ENCODE measurements at places on chromosomes 6 and 20.

DNA sequence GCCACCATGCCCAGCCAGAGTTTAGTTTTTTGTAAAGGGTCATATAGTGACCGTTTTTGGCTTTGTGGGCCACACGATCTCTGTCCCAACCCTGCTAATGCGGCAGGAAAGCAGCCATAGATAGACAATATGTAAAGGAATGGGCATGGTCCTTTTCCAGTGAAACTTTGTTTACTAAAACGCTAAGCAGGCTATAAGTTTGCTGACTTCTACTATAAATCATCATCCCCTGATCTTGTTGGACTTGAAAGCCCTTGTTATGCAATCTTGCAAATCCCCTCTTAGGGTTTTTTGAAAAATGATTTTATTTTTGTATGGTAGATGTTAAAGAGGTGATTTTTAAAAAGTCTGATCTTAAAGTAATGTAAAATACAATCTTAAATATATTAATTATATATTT lies 63.6 kb downstream of the CBFA2T2 start:
- no peak for DNase-seq

- DNase-seq: no peak
Observed at GRCh38 chr20:33162753-33163152, 5.2 kb upstream of the BPIFA2 start.

- DNase-seq: no peak
Observed at GRCh38 chr20:41242807-41243206, 74.7 kb downstream of the ZHX3 start.

GRCh38 chr6:150426198-150426597 lies 57.4 kb downstream of the IYD start:
- no peak for DNase-seq

DNA sequence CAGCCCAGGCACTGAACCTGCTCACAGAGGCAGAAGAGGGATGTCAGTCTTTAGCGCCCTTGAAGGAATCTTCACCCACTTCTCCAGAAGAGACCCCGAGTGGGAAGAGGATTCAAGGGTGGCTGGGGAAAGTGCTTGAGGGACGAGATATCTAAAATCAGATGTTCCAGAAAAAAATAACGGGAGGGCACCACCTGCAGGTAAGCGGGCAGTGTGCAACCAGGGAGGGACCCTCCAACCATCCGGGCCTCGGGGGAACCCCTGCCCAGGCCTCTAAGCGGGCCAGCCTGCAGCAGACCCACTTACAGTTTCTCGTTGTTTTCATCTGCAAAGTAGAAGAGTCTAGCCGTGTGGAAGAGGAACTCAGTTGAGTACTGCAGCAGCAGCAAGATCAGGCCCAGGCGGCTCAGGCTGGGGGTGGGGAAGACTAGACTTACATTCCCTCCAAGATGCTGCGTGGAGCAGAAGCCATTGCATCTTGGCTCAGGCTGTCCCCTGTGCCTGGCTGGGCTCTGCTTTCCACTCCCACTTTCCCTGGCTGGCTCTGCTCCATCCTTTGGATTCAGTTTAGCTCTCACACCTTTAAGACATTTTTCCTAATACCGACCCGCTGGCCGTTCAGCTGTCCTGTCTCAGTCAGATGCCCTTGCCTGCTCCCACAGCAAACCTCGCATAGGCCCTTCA lies 71.0 kb downstream of the TRAM2 start:
- DNase-seq: no peak

DNA sequence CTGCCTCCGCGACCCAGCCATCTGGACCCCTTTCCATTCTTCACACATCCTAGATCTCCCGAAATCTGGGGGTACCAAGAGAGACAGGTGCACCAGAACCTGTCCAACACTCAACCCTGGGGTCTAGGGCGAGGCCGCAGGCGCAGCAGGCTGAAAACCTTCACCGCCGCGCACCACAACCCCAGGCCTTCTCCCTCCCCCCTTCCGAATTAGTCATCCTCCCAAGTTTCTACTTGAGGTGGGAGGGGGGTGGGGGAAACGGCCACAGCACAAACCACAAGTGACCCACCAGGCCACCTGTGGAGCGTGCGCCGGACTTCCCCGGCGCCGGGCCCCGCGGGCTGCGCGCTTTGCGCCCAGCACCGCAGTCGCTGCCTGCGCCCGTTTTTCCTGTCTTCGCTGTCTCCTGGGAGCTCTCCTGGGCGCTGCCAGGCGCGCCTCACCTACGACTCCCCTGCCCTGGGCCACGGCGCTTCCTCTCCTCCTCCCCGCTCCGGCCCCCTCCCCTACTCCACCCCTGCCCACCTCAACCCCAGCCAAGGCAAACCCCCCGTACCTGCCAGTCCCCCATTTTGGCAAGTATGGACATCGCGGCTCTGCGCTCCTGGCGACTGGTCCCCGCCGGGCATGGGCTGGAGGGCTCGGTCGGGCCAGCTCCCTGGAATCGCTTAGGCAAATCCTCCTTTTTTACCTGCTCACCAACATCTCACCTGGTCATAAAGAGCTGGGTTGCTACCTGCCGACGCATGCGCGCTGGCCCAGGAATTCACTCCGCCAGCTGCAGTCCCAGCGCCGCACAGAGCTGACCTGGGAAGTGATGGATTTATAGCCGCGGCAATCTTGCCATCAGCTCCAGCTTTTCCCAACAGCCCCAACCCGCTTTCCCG lies 4.2 kb upstream of the TFAP2A start:
- peak; percentile 86 for DNase-seq

DNA sequence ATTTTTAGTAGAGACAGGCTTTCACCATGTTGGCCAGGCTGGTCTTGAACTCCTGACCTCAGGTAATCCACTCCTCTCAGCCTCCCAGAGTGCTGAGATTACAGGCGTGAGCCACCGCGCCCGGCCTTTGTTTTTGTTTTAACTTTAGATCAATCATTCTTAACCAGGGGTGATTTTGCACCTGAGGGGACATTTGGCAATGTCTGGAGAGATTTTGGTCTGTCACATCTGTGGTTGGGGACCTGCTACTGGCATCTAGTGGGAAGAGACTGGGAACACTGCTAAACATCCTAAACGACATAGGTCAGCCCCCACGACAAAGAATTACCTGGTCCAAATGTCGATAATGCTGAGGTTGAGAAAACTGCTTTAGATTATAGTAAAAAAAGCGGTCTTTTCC lies 82.3 kb downstream of the C6orf52 start:
- DNase-seq: no peak

GRCh38 chr6:157611406-157611805 lies 211.6 kb upstream of the SNX9 start:
- no peak for DNase-seq

DNA sequence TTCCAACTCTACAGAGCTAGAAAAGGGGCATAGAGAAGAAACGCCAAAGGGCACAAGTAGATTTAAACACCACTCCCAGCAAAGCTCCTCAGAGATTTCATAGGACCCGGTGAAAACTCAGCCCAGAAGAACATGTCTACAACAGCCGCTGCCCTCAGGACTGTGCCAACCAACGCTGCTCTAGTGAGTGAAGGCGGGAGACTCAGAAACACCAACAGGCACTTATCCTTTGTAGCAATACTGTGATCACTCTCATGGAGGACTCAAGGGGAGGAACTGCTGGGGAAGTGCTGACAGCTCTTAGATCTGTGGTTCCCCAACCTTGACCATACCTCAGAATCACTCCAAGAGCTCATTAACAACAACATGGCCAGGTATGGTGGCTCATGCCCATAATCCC lies 39.5 kb downstream of the STAU1 start:
- no peak for DNase-seq

DNA sequence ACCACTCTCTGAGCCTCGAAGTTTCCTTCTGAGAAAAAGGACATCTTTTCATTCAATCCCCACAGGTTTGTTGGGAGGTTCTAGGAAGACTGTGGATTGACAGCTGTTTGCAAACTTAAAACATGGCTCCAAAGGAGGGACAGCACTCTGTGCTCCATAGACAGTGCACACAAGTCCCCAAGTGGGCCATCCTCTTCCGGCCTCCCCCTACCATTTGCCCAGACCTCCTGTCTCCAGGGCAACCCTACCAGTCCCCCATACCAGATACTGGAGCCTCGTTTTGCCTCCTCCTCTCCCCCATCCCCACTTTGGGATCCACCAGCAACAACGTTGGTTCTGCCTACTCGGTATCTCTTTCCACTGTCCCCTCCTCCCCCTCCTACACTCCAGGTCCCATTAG lies 8.5 kb upstream of the DLGAP4 start:
- no peak for DNase-seq

GRCh38 chr6:39199231-39199940 lies 29.9 kb downstream of the KCNK5 start:
- DNase-seq: no peak

- peak; percentile 83 for DNase-seq
Observed at GRCh38 chr6:153167061-153167891, 36.2 kb upstream of the RGS17 start.

- peak; percentile 41 for DNase-seq
Observed at GRCh38 chr6:161481786-161482516, 208.1 kb upstream of the AGPAT4 start.

DNA sequence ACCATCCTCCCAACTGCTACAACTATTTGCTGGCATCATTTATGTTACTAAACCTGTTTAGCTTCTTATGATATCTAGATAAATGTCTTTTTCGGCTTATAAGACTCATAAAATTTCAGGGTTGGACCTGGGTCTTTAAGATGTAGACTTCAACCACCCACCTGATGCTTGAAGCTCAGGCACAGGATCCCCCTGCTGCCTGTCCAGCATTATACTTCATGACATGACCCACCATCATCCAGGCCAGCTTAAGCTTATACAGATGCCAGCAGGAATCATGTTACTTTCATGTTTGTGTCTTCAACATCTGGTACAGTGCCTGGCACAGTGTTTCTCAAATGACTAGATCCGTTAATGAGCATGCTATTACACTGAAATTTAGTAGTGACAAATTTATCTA lies 47.4 kb downstream of the SLC17A5 start:
- DNase-seq: peak; percentile 36

GRCh38 chr20:49937027-49937929 lies 1.1 kb downstream of the RNF114 start:
- peak; percentile 60 for DNase-seq

- no peak for DNase-seq
Observed at GRCh38 chr6:6741264-6741663, 152.7 kb downstream of the LY86 start.

DNA sequence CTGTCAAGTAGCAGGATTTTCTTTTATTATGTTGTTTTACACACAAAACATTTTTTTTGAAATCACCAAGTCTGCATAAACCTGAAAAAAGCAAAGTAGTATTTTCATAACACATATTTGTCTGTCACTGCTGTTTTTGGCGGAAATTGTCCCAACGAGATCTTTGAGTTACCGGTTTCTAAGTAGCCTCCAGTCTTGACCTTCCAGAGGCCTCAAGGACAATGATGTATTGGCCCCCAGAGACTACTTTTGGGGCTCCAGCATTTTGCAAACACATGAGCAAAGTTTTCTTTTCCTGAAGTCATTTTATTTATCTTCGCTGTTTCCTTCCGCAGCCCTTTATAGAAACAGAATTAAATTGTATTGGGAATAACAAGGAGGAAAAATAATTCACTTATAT lies 862.6 kb downstream of the KIF16B start:
- DNase-seq: no peak

DNA sequence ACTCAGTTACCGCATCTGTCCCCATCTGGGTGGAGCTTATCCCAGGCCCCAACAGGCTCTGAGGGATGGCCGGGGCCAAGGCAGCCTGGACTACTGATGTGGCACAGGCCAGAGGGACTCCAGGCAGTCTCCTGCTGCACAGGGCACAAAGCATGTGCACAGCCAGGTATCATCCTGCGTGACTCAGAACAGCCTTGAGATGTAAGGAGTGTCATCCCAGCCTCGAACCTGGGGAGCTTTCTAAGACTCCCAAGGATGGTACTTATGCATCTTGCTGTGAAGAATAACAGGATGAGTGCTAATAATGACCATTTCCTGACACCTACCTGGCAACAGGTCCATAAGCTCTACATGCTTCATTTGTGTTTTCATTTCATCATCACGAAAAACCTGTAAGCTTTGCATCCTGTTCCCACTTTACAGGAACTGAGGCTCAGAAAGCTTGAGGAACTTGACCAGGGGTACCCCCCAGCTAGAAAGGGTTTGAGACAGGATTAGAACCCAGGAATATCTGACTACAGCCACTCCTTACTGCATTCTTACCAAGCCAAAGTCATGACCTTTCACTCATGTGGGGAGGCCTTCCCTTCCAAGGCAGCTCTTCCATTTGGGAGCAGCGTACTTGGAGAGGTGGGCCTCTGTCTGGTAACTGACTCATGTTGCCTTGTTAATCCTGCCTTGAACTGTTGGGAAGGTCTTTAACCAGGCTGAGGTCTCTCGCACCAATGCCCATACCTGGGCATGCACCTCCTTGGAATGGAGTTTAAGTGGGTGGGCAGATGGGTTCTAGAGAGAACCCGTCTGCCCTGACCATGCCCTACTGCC lies 1.9 kb downstream of the TRIB3 start:
- DNase-seq: peak; percentile 48

DNA sequence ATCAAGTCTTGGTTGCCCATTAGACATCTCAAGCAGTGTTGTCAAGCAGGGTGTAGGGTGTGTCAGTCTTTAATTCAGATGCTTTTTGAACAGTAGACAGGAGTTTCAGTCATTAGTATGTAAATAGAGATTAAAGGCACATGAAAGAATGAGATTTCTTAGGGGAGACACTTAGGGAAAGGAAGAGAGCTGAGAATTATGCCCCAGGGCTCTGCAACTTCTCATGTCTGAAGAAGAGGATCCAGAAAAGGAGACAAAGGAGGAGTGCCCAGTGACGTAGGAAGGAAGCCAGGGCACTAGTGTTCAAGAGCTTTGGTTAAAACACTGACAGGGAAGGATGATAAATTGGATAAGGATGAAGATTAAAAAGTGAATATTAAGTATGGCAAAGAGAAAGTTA lies 569.7 kb downstream of the NKAIN2 start:
- no peak for DNase-seq

DNA sequence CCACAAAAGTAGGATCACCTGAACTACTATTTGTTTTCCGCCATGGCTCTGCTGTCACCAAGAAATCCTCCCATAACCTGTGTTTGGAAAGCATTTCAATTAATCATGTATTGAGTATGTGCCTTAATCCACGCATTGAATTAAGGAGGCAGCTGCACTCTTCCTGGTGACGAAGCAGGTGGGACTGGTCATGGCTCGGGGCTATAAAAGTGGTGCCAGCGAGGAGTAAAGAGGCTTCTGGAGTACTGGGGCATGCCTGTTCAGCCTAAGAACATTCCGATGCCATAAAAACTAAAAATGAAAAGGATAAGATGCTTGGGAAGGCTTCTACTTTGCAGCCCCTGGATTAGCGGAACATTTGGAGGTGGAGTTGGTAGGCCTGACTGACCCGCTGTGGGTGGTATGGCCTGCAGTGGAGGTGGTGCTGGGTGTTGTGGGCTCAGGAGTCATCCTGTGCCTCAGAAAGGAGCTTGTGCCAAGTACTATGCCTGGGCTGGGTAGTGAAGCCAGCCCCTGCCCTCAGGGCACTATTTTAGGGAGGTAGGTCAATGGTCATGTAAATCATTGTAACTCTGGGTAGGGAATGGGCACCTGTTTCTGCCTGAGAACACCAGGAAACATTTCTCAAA lies 110.5 kb downstream of the B3GAT2 start:
- no peak for DNase-seq

DNA sequence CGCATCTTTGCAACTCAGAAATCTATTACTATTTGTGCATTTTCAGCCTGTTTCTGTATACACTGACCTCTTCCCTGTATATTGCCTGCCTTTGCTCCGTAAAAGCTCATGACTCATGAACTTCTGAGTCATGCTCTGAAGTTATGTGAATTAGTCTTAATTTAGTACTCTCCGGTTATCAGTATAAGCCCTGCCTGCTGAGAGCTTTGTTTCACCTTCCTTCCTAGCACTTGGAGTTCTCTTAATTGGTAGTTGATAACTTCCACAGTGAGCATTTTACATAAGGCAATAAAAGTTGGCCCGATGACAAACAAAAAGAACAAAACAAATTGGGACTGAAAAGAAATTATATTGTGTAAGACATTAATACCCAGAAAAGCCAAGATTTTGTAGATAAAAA lies 231.4 kb downstream of the GJA1 start:
- peak; percentile 78 for DNase-seq

All from PC-3 (cell line).